DMS79 (cell line): ENCODE measurements at places on chromosomes 12 and 14.

DNA sequence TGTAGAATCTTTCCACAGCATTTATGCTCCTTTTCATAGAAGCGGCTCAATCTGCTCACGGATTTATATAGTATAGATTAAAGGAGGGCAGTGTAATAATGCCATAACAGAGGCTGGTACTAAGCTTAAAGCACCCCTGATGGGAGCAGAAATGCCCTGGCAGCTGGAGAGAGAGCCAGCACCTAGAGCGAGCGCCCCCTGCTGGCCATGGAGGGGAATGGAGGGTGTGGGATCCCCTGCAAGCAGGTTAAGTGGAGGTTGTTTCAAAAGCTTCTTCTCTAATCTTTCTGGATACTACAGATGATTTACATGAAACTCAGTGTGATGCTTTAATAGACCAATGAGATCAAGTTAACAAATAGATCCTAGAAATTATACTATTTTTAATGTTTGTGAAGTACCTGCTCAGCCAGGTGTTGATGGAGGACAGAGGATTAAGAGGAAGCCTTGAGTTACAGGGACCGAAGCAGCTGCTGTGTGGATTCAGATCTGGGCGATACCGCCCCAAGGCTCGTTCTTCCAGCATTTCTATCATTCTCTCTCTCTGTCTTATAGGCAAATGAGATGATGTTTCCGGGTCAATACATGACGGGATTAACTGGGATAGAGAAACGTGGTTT, 1519.3 kb upstream of the TMEM132C start:
- DNase-seq, result no peak

GRCh38 chr12:89320735-89321134, 31.6 kb downstream of the DUSP6 start:
- no peak for DNase-seq

DNA sequence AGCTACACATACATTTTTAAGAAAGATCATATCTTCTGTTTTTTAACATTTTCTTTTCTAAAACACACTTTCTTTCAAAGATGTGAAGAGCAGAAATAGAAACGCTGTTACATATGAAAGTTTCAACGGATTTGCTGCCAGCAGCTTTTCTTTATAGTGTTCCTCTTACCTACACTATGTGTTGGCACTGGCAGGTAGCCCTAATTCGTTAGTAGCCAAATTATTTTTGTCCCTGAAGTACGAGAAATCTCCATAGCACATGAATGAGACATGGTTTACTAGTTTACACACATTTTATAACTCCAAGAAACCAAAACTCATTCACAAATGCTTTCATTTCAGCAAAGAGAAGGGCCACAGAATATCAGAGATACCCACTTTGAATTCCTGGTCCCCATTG, 6.6 kb downstream of the SOX5 start:
- DNase-seq, result no peak

DNA sequence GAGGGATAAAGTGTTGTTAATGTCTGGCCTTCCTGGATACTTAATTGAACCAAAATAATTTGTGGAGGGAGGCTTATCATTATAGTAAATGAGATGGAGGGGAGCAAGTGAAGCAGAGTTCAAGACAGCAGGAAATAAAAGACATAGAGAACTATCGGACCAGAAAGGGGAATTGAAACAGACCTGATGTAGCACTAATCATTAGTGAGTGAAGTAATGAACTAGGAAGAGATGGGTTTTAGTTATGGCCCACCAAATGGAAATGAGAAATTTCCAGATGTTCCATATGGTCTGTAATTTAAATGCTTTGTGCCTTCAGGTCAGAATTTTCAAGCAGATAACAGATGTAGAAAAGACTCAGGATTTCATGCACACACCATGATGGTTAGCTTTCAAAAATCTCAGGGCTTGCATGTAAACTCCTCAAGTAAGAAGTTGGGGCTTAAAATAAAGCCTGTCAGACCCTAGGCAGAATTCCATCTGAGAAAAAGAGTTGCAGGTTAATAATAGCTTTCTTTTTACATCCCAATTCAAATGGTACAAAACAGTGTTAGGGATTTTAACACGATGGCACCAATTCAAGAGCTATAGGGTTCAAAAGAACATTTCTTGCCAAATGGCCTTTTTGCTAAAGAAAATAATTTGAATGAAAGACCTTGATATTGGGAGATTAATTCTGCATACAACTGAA, 355.8 kb downstream of the FSCB start:
- no peak for DNase-seq

GRCh38 chr12:124448241-124448954, 119.0 kb downstream of the NCOR2 start:
- DNase-seq, result no peak

DNA sequence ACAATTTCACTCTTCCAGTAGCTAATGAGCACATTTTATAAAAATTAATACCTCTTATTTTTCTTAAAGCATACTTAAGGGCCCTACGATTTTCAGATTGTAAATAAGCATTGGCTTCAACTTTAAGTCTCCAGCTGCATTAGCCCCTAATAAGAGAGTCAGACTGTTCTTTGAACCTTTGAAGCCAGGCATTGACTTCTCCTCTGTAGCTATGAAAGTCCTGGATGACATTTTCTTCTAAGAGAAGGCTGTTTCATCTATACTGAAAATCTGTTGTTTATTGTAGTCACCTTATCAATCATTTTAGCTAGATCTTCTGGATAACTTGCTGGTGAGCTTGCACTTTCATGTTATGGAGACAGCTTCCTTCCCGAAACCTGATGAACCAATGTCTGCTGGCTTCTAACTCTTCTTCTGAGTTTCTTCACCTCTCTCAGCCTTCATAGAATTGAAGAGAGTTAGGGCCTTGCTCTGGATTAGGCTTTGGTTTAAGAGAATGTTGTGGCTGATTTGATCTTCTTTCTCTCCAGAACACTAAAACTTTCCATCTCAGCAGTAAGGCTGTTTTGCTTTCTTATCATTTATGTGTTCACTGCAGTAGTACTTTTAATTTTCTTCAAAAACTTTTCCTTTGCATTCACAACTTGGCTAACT, 377.1 kb upstream of the RGS6 start:
- DNase-seq, result no peak

DNA sequence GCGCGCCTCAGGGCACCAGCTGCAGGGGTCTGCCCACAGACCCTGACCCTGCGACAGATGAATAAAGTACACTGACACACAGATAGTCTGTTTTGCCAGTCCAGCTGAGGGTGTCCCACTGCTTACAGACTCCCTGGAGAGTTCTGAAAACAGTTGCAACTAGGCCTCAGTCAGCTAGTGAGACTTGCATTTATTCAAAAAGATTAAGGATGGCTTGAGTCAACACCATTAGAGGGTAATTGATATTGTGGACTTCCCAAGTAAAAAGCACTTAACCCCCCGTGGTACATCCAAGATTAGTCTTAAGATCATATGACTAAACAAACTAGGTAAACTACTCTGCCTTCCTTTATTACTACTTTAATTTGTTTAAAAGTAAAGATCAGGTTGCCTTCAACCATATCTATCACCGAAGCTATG, 11.1 kb upstream of the PSEN1 start:
- peak; percentile 63 for DNase-seq

- peak; percentile 27 for DNase-seq
Measured at GRCh38 chr12:129052373-129052772, 199.1 kb downstream of the GLT1D1 start.

GRCh38 chr12:47986832-47987231, 17.4 kb downstream of the COL2A1 start:
- no peak for DNase-seq

GRCh38 chr12:71162832-71163763, 5.3 kb upstream of the TSPAN8 start:
- no peak for DNase-seq

DNA sequence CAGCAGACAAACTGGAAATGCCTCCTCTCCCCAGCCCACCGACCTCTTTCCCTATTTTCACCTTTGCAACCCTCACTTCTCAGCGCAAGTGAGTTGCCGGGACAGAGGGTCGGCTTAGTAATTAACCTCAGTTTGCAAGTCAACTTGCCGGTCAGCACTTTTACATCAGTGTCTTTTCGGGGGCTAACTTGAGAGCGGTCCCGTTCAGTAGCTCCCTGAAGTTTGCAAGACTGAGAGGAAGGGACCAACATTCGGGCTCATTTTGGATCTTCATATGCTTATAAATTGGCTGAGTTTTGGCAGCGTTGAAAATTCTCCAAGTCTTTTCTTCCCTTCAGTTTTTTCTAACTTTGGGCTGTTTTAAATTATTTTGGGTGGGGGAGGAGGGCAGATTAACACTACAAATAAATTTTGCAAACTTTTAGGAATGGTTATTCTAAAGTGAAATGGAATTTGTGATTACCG, 846 bp downstream of the BRMS1L start:
- DNase-seq, result no peak

DNA sequence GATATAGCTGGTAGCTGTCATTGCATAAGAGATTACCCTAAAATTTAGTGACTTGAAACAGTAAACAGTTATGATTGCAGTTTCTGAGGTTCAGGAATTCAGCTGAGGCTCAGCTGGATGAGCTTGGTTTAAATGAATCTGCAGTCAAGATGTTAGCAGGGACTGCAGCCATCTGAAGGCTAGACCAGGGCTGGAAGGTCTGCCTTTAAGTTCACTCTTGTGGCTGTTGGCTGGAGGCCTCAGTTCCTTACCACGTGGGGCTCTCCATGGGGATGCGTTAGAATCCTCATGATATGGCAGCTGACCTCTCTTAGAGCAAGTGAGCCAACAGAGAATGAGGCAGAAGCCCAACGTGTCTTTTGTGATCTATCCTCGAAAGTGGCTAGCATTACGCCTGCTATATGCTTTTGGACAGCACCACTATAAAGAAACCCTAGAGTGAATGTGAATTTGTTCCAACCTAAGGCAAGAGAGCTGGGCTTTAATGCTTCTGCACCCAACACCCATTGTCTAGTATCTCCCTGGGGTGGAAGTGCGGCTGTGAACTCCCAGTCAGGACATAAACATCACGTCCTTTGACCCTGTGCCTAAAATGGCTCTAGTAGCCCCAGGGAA, 26.0 kb downstream of the HSPB8 start:
- DNase-seq, result no peak

DNA sequence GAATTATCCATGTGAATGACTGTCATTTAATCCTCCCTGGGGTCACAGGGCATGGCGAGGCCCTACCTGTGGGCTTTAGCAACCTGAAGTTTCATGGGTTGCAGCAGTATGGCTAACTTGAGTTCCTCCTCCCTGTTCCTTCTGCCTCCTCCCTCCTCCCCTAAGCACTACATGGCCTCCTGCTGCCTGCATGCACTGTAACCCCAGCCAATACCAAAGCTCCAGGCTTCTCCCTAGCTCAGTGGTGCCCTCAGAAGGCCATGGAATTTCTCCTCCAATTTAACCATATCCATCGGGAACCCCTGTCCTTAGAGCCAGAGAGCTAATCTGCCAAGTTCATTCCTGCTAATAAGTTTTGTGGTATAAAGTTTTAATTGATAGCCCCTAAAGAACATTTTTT, 95.1 kb downstream of the NT5DC3 start:
- DNase-seq, result no peak

DNA sequence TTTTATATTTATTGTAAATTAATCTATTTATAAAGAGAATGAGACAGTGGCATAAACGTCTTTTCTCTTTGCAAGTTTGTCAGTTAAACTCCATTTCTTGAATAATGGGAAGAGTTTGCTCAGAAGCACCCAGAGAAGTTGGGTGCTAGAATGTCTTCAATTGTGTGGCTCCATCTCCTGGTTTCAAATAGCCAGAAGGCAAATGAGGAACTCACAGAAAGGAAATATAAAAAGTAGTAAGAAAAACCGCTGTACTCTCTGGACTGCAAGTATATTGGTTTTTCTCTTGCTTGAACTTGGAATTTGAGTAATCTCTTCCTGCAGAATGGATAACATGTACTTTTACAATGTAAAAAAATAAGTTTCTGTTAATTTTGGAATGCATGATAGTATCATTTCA, 217.5 kb downstream of the DPY19L2 start:
- no peak for DNase-seq
